ENCODE measurements at places on chromosomes 16 and 17.

GRCh38 chr16:74034862-74035261, 261.8 kb upstream of the PSMD7 start:
- DNase-seq = no peak

DNA sequence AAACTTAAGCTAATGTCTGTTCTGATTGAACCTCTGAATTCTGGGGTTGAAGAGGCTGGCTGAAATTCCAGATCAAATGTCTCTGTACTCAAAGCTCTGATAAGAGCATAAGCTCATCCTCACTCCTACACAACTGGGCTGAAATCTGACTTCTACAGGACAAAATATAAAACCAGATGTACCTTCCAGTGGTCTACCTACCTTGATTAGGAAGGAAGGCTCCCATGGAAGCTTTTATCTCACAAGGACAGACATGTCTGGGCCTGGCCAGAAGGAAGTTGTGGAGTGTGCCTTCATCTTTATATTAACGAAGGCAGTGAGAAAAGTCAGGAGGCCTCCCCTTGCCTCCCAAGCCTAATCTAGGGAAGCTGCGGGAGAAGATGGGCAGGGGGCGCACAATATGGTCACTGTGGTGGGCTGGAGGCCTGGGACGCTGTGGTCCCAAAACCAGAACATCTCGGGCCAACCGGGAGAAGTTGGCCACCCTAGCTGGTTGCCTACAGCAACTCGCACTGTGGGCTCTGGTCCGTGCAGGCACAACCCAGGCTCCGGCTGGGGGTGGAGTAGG, 55.6 kb upstream of the LRRC37A3 start:
- no peak for DNase-seq

- DNase-seq = no peak
Measured at GRCh38 chr16:1615761-1616160, 3.6 kb downstream of the CRAMP1 start.

GRCh38 chr17:3002538-3003295, 60.7 kb downstream of the OR1D5 start:
- peak; percentile 69 for DNase-seq

DNA sequence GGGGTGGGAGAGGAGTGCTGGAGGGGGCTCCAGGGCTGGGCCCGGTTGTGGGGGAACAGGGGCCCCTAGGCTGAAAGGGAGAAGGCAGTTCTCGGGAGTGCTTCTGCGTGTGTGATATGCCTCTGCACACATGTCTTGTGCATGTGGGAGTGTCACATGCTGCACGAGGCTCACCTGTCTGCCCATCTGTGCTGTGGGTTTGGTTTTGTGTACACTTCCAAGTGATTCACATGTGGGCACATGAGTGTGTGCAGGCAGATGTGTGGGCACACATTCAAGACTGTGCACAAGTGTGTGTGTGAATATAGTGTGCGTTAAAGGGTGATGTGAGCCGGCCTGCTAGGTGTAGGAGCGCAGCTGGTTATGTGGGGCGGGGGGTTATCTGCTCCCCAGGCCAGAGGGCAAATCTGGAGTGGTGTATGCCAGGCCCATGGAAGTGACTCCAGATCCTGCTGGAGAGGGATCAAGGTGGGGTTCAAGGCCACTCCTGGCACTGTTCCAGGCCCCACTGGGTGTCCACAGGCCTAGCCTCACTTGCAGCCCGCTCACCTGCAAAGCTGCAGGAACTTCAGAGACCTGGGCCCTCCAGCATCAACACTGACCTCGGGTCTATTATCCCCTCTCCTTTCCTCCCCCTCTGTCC, 3.8 kb upstream of the BAHCC1 start:
- DNase-seq = no peak

GRCh38 chr16:68246666-68247065, 1.5 kb downstream of the PLA2G15 start:
- DNase-seq = no peak

DNA sequence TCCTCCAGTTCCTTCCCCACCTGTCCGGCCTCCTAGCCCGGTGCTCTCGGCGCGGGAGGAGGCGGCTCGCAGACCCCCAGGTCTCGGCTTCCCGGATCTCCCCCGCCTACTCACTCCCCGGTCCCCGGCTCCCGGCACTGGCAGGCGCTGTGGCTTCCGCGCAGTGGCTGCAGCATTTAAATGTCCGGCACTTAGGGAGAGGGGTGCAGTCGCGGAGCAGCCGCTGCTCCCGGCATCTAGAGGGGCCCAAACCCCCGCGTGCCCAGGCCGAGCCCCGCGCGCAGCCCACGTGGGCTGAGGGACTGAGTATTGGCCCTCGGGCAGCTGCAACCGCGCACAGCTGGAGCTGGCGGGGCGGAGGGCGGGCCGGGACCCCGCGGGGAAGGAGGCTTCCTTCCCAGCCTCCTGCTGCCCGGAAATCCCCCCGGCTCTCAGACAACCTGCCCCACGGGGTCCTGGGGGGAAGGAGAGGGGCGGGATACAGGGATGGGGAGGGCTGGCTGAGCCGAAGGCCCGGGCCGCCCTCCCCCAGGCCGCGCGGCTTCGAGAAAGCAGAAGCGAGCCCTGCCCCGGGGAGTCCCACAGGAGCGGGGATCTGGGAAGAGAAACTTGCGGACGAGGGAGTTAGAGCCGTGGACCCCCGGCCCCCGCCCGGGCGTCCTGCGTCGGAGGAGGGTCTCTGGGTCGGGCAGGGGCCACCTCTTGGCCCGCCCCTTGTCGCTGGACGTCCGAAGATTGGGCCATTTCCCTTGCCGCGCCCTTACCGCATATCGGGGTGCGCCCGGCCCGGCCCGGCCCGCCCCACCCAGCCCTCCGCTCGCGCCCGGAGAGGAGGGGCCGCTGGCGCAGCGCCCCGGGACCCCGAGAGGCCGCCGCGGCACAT, at the start of gene MMP25:
TSS of gene MMP25 (plus strand) at position 804 of the 883 bp plus-strand sequence. CDS start 357 bp downstream, outside the sequence.
- no peak for DNase-seq

- no peak for DNase-seq
Measured at GRCh38 chr16:57229079-57229478, 16.0 kb upstream of the ARL2BP start.

Measured in posterior cingulate gyrus (tissue), 11 donors.